ENCODE measurements at places on chromosomes 7 and 10. TPM values are rescaled to one million over a fixed set of nuclear protein-coding genes. Genes with fewer than 3 reads are reported as not detected.

TDRD1 gene
- not detected for total RNA-seq

GPR15LG gene
- not detected for total RNA-seq

ZNF25 gene
- total RNA-seq: 5.8 TPM

GRID1 gene
- total RNA-seq: 1.1 TPM

SPDYE8 gene
- not detected for total RNA-seq

TAS2R39 gene
- total RNA-seq: not detected

GRCh38 chr10:99595770-99596465, 24.3 kb downstream of the SLC25A28 start:
- no peak for DNase-seq

DNA sequence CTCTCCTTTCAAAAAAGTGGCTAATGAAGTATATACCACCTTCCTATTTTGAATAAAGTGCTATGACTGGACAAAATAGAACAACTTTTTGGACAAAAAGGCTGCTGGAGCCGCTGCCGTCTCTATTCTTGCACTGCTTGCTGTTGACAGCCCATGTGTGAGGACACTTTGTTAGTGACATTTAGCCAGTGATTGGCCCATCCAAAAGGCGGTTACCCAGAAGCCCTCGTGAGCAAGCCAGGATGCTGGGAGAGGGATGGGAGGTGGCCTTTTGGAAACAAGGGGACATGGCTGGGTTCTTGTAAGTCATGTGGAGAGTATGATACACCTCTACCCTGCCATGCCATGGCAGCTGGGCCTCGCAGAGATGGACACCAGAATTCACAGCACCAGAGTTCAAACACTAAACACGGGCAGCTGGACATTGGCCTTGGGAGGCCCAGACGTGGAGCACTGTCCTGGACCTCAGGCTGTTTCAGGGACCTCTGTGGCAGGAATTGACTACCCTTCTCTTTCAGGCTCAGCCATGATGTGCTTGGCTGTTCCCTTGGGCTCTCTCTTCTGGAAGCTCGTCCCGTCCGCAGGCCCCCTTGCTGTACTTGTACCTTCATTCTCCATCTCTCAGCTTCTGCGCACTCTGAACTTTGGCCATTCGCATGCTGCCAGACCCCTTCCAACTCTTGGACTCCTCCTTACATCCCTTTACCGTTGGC, 118.3 kb downstream of the TCF7L2 start:
- DNase-seq: no peak

DNA sequence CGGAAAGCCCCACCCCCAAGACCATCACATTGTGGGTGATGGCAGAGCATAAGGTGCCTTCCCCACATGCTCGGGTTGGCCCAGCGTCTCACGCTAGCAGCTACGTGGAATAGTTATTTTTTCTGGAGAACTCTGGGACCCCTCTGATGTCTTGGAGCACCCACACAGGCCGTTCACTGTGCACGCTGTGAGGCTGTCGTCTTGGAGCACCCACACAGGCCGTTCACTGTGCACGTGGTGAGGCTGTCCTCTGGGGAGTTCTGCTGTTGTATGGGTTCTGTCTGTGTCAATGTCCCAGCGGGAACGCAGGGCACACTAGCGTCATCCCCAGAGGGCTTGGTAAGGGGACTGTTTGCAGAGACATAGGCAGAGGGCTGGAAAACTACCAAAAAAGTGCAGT, 38.8 kb upstream of the FAM20C start:
- no peak for DNase-seq

- DNase-seq: no peak
These were observed 457.6 kb downstream of the PLXNA4 start for GRCh38 chr7:132118641-132119040.

GRCh38 chr10:117411479-117412399, 36.5 kb upstream of the PDZD8 start:
- no peak for DNase-seq

- DNase-seq: no peak
These were observed 1064.1 kb upstream of the GHITM start for GRCh38 chr10:83075016-83075814.

GRCh38 chr7:84536271-84536870, 341.8 kb upstream of the SEMA3A start:
- DNase-seq: no peak

GRCh38 chr10:102509387-102509786, 5.6 kb downstream of the SUFU start:
- DNase-seq: no peak

- no peak for DNase-seq
These were observed 2.8 kb upstream of the CUL1 start for GRCh38 chr7:148695953-148696352.

GRCh38 chr10:35153716-35154115, 27.1 kb downstream of the CREM start:
- no peak for DNase-seq

DNA sequence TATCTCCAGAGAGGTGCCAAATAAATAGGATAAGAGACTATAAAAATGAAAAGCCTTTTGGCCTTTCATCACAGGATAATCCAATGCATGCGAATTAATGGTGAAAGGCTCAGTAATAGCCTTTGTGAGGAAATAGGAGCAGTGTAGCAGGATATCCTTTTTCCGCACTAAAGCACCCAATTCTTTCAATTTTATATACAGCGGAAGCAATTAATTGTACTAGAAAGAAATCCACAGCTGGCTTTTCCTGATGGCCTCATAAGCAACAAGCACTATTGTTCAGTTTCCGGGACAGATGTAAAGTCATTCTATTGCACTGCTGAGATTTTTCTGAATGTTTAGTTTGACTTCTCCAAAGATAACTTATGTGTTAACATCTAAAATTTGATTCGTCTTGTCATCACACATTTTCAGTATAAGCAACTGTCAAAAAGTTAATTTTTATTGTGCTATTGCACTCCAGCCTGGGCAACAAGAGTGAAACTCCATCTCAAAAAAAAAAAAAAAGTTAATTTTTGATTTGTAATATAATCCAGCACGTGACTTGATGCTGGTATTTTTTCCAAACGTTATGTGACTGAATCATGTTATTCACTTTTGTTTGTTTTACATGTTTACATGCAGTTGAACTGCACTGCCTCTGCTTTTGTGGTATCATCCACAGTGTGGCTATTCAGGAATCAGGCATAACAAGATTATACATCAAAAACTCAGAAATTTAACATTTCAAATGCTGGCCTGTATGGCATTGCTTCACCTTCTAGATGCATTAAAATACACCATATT, 8.4 kb upstream of the BMPR1A start:
- no peak for DNase-seq

DNA sequence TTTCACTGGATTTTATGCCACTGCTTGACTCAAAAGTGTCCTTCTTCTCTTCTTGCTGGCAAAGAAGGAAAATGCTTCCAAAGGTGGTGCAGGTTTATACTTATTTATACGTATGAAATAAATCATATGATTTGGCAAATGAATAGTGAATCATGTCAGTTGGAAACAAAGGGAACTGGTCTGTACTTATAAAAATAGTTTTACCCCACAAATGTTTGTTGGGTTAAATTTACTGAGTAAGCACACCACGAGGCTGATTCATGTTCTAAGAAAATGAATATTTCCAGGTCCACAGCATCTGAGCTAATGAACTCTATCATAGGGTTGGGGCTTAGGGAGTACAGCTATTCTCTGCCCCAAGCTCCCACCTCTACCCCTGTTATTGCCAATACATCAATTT, 232.2 kb downstream of the TRIL start:
- DNase-seq: no peak

- DNase-seq: no peak
These were observed 32.8 kb downstream of the IL15RA start for GRCh38 chr10:5944389-5945189.

DNA sequence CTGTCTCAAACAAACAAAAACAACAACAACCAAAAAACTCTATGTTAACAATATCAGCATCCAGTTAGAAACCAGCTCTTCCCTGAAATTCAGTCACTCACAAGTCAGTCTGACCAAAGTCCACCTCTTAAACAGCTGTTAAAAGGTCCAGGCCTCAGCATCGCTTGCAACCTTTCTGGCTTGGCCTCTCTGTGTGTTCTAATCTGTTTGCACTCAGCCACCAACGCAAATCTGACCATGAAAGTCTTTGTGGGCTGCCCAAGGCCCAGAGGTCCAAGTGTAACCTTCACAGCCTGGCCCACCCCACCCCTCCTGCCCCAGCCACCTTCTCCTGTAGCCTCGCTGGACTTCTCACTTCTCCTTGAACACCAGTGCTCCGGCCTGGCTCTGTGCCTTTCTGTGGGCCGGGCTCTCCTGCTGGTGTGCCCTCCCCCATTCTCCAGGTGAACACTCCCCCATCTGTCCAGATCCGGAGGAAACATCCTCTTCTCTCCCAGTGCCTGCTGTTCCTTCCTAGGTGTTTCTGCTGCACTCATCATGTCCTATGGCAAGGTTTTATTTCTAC, 72.2 kb upstream of the EFCAB10 start:
- DNase-seq: no peak

GRCh38 chr10:7322623-7323022, 88.2 kb downstream of the SFMBT2 start:
- DNase-seq: no peak
